ENCODE measurements at places on chromosomes 3 and 15. TPM values are rescaled to one million over a fixed set of nuclear protein-coding genes. Genes with fewer than 3 reads are reported as not detected.

Gene ADIPOQ
- 0.47 TPM for total RNA-seq

Gene GRIP2
- total RNA-seq: 1.6 TPM

Gene TRPC1
- 25.1 TPM for total RNA-seq

Gene SCN10A
- total RNA-seq: not detected

Measured in gastroesophageal sphincter (tissue), 4 donors.